ENCODE measurements at places on chromosomes 12 and 14.
A peak's percentile ranks its signal among the peaks of the same experiment; 100 is the strongest.

- no peak for DNase-seq
Observed at GRCh38 chr14:104600141-104600643, 4.4 kb downstream of the TMEM179 start.

DNA sequence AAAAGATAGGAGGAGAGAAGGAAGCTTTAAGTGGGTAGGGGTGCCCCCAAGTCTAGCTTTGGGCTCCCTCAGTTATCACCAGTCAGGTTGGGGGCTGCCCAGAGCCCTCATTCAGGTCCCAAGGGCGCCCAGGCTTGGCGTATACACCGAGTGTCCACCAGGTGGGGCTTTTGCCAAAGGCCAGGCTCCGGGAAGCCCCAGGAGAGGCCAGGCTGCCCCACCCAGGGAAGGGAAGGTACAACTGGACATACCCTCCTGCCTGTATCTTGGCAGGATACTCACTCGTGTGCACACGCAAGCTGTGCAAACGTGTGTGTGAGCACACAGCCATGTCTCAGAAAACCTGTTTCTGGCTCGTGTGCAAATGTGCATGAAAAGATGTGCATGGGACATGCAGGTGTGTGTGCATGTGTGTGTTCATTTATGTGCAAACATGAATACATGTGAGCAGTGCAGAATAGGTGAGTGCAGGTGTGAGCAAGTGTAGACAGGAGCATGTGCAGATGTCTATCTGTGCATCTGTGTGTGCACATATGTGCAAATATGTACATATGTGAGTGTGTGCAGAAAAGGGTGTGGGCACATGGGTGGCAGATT is 103.9 kb upstream of the MYL2 start:
- DNase-seq = peak; percentile 92

DNA sequence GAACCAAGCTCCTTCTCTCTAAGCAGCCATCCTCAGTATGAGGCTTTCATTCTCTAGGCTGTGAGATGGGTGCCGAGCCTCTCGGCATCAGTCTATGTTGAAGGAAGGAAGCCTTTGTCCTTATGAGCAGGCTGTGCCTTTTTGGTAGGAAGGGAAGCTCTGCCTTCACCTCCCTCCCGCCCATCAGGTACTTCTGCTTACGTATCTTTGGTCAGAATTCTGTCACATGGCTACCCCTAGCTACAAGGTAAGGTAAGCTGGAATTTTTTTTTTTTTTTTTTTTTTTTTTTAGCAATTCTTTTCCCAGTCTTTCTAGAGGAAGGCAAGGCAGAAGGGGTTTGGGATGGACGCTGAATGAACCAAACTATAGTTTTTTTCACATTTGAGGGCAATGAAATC is 16.9 kb downstream of the BATF start:
- no peak for DNase-seq

- no peak for DNase-seq
Observed at GRCh38 chr12:110717037-110717436, 25.7 kb downstream of the PPP1CC start.

- DNase-seq = no peak
Observed at GRCh38 chr14:76277586-76278130, 98.3 kb upstream of the ESRRB start.

All from iPS-NIHi11 (cell line).